Thoracic aorta (tissue), 2 donors: ENCODE measurements at places on chromosomes 12 and 14.

- no peak for DNase-seq
Measured at GRCh38 chr12:130661486-130662255, 54.4 kb downstream of the RIMBP2 start.

- no peak for DNase-seq
Measured at GRCh38 chr14:100880271-100881101, 23.0 kb downstream of the RTL1 start.

- DNase-seq: no peak
Measured at GRCh38 chr12:96401076-96401871, 1.0 kb upstream of the CDK17 start.

- DNase-seq: no peak
Measured at GRCh38 chr14:95039993-95040348, 117.4 kb downstream of the DICER1 start.

GRCh38 chr12:71665090-71665463 lies 976 bp downstream of the THAP2 start:
- DNase-seq: no peak

- no peak for DNase-seq
Measured at GRCh38 chr12:101671157-101671791, 26.2 kb upstream of the CHPT1 start.
